ENCODE measurements at places on chromosomes 5 and 9.

- DNase-seq: peak; percentile 55
Observed at GRCh38 chr9:84851935-84852585, 182.5 kb downstream of the NTRK2 start.

DNA sequence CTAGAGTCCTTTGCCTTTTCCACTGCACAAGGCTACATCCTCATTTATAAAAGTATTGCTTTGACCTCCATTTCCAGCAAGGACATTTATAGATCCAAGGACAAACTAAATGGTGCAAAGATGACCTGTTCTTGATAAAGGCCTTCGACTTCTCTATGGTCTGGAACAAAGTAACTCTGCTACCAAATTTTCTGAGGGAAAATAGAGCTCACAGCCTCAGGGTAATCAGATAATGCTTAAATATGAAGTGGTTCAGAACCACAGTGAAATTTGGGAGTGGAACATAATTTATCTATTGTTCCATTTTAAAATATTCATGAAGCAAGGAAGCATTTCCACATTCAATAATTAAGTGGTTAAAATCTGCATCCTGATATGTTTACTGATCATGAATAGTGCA lies 137.5 kb downstream of the TTLL11 start:
- no peak for DNase-seq

- no peak for DNase-seq
Observed at GRCh38 chr5:89080467-89081116, 197.6 kb upstream of the MEF2C start.

- DNase-seq: peak; percentile 87
Observed at GRCh38 chr5:10599862-10600284, 36.0 kb downstream of the ANKRD33B start.

- DNase-seq: no peak
Observed at GRCh38 chr5:133641683-133642082, 29.3 kb upstream of the FSTL4 start.

GRCh38 chr5:134525683-134526482 lies 413 bp downstream of the JADE2 start:
- peak; percentile 92 for DNase-seq

- DNase-seq: peak; percentile 90
Observed at GRCh38 chr5:140221697-140222223, 46.8 kb downstream of the CYSTM1 start.

DNA sequence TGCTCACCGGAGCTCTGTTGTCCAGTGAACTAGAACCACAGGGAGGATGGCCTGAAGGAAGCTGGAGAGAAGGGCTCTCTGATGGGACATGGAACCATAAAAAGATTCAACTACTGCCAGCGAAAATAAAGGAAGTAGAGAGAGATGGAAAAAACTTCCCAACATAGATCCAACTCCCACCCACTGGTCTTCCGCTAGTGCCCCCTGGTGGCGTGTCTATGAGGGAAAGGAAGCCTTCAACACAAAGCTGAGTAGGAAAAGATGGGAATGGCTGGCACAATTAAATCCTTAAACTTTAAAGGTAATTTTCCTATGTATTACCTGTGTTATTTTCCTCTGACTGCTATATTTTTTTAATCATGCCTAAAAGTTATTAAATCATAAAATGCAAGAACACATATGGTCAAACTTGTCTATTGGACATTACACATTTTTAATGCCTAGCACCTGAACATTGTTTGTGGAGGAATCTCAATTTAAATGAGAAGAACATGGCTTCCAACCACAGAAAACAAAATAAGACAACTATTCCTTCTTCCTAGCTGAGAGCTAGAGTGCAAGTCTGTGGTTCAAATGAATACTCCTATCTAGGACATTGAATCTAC lies 51.5 kb downstream of the CEP120 start:
- peak; percentile 14 for DNase-seq

DNA sequence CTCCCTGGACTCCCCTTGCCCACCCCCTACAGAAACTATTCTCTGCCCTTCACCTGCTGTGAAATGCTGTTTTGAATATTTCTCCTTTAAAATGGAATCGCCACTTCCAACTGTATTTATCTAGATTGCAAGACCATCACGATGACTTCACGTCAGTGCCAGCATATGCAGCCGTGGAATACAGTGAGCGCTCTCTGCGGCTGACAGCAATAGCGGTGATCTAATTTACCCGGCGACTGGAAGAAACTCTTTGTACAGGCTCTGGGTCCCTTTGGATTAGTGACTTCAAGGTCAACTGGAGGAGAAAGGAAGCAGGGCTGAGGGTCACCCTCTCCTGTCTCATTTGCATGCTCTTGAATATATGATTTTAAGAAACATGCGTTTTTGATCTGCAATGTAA lies 192.0 kb downstream of the IRX1 start:
- no peak for DNase-seq

DNA sequence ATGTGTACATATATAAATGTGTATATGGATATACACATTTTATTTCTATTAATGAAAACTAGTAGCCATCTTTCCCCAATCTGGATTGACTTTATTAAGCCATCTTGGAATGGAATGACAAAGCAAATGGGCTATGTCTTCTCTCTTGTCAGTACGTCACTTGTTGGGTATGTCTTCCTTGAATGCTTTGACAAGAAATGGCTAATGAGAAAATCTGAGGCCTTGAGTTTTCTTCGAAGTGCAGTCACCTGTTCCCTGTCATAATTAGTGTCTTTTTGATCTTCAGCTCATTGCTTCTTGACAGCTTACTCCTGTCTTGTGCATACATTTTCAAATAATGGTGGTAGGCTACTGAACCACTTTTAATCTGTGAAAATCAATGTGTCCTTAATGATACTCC lies 243.2 kb upstream of the RGMB start:
- no peak for DNase-seq

Measured in iris pigment epithelial cell (primary cell).